ENCODE measurements at places on chromosomes 2 and 18.

- DNase-seq, result no peak
These were observed 238.5 kb upstream of the RGPD4 start for GRCh38 chr2:107588181-107588580.

DNA sequence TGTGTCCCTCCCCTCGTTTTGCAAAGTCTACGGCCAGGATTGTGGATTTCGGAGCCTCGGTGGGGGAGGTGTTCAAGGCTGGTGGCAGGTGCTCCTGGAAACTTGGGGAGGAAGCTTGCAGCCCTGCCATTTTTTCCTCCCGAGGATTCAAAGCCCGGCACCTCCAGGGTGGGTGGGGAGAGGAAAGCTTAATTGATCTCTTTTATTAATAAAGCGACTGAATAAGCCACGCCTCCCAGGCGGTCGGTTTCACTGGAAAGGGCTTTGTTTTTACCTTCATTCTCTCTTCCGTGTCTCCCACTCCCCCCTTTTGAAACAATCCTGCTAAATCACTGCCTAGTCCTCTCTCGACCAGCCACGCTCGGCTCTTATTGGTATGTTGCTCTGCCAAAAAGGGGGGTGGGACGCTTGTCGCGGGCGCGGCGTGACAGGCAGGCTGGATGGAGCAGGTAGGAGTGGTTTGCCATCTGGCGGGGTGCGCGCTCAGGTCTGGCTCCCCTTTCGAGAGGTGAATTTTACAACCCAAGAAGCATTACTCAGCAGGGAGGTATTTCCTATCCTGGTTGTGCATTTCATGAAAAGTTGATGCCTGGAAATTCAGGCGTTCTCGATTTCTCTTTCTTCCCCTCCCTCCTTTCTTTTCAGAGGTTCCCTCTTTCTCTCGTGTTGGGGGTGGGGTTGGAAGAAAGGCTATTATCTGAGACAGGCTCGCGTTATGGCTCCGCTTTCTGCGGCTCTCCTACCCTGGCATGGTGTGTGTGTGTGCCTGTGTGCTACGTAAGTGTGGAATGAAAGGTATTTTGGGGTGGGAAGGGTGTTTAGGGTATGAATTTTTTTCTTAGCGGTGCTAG, 1.4 kb downstream of the NEDD4L start:
- peak; percentile 2 for DNase-seq

DNA sequence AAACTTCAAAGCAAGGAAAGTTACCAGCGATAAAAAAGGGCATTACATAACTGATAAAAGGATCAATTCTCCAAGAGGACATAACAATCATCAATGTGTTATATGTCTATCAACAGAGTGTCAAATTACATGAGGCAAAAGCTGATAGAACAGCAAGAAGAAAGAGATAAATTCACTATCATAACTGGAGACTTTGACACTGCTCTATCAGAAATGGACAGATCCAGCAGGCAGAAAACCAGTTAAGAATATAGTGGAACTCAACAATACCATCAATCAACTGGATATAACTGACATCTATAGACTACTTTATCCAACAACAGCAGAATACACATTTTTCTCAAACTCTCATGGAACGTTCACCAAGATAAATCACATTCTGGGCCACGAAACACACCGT, 65.0 kb downstream of the ROCK2 start:
- no peak for DNase-seq

DNA sequence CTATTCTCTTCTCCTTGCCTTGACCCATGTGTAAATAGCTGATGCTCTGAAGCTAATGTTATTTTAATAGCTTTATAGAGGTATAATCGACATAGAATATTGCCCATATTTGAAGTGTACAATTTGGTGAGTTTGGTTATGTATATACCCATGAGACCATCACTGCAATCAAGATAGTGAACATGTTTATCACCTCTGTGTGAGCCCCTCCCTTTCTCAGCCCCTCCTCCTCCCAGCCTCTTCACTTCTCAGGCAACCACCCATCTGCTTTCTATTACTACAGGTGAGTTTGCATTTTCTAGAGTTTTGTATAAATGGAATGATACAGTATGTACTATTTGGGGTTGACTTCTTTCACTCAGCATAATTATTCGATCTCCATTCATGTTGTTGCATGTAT, 181.1 kb downstream of the INO80D start:
- DNase-seq, result no peak

DNA sequence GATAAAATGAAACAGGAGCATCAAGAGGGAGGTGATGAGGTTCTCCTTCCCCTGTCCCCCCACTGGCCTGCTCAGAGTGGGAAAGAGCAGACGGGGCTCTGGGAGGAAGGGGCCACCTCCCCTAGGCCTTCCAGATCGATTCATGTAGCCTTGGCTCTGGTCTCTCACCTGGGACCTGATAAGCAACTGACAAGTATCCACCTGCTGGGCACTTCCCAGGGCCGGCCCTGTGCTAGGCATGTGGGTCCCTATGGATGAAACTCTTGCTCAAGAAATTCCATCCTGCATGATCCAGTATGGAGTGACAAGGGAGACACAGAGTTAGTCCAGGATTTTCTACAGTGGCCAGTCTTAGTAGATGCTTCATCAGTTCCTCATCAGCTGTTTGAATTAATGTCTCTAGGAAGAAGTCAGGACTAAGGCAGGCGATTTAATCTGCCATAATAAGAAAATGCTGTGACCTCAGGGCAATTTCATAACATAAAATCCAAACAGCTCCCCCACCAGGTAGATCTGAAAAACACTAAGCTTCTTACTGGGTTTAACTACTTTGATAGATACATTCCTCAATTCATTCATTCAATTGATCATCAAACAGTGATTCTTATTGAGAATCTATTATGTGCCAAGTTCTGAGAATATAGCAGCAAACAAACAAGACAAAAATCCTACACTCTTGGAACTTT, 44.7 kb upstream of the ZFP36L2 start:
- DNase-seq, result no peak

Measured in AG08395 (cell line).